ENCODE measurements at places on chromosomes 11 and 22.

DNA sequence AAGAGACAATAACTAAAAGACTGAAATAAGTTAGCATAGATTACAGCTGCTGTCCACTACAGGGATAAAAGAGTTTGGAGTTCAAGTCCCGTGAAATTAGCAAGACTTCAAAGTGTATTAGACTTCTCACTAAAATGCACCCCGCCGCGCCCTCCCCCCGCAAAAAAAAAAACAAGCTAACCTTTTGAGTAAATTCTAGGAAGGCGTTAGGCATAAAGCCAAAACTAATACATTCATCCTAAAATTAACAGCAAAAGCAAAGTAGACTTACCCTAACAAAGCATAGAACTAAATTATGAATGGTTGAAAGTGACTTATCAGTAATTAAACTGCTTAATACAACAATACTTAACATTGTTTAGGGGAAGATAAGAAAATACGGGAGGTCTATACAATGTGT lies 581.0 kb upstream of the CHORDC1 start:
- no peak for DNase-seq

- no peak for DNase-seq
Observed at GRCh38 chr11:620201-620600, 4.5 kb upstream of the IRF7 start.

GRCh38 chr22:44089717-44090570 lies 65.8 kb downstream of the PARVB start:
- no peak for DNase-seq

DNA sequence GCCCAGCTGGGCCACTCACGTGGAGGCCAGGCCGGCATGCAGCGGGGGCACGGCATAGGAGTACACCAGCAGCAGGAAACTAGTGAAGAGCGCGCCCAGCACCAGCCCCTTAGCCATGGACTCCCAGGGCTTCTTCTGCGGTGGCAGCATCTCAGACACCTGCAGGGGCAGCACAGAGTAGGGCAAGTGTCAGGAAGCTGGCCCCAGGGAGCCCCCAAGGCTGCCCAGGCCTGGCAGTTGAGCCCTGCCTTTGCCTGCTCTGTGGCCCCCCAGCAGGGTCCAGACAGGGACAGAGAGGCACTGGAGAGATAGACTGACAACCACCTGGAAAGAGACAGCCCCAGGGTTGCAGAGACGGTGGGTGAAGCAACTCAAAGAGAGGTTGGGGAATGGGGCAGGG lies 10.7 kb upstream of the SEC14L6 start:
- DNase-seq, result no peak

- no peak for DNase-seq
Observed at GRCh38 chr11:26470992-26471391, 101.1 kb downstream of the MUC15 start.
